Diencephalon (tissue), 1 donor: ENCODE measurements at places on chromosomes 11 and 22. TPM values are rescaled to one million over a fixed set of nuclear protein-coding genes. Genes with fewer than 3 reads are reported as not detected.

MYRF gene
- 2.8 TPM for total RNA-seq

AMOTL1 gene
- 39.0 TPM for total RNA-seq

MOV10L1 gene
- total RNA-seq, result 1.8 TPM

GGT5 gene
- 1.6 TPM for total RNA-seq

TRIM6 gene
- total RNA-seq, result 1.2 TPM
